ENCODE measurements at places on chromosomes 5 and 9.
A peak's percentile ranks its signal among the peaks of the same experiment; 100 is the strongest.

DNA sequence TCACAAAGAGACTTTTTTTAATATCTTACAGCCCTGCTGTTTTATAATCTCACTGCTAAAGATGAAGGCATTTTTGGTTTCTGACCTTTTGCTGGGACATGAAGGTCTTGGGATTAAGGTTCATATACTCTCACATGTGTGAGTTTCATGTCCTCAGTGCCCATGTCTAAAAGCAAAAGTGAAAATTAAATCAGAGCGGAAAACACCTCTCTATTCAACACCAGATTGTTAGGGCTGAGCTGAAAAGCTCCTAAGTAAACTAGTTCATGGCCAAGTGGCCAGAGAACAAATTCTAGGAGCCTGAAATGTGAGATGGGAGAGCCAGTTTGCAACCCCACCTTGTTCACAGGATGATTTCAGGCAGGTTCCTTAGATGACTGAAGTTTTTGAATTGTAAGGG is 110.9 kb downstream of the GRIA1 start:
- DNase-seq = no peak

GRCh38 chr9:136551401-136552116 is 5.7 kb upstream of the NOTCH1 start:
- peak; percentile 90 for DNase-seq

GRCh38 chr9:116464423-116464822 is 222.7 kb upstream of the TRIM32 start:
- DNase-seq = no peak

GRCh38 chr5:72328172-72328571 is 8.0 kb downstream of the PTCD2 start:
- DNase-seq = peak; percentile 15

- no peak for DNase-seq
Observed at GRCh38 chr5:127340606-127341005, 50.0 kb downstream of the MEGF10 start.

DNA sequence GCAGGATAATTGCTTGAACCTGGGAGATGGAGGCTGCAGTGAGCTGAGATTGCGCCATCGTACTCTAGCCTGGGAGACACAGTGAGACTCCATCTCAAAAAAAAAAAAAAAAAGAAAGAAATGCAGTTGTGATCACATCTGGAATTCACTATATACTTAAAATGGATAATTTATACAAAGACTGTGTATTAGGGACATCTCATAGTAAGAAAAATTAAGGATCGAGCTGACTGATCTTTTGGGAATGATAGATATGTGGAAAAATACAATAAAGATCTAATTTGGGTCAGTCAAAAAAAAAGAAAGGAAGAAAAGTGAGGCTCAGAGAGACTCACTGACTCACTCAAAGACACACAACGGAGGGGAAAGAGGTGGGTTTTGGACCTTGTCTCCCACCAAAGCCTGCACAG is 73.2 kb upstream of the STXBP1 start:
- DNase-seq = peak; percentile 83

- DNase-seq = peak; percentile 22
Observed at GRCh38 chr5:14102666-14103065, 40.5 kb upstream of the TRIO start.

DNA sequence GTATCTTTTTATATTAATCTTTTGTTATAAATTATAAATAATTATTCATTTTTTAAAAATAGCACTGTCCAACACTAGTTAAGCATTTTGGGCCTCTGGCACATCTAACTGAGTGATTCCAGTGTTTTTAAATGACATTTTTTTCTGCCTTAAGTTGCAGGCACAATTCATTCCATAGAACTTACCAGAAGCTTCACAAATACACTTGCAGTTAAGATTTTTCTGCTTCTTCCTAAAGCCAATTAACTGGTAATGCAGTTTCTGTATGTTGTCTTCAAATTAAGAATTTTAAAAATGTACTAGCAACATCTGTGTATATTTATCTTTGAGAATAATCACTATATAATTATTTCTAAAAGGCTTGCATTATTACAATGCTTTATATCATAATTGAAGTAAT is 11.2 kb upstream of the NFIB start:
- no peak for DNase-seq

GRCh38 chr5:118069452-118069851 is 918.9 kb downstream of the DTWD2 start:
- DNase-seq = no peak

DNA sequence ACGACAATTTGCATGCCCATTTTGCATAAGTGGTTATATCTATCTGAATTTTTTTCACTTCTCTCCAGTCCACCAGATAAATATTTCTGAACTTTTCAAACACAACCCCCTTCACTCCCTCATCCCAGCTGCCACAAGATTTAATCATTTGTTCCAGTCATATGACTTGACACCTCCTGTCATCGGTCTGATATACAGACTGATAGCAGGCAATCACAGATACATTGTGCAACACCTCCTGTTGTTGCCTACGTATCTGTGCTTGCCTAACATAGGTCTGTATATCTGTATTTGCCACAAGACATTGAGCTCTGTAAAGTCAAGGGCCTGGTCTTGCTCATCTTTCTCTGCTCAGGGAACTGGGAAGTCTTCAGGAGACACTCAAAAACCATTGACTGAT is 65.6 kb downstream of the GNA14 start:
- DNase-seq = no peak

DNA sequence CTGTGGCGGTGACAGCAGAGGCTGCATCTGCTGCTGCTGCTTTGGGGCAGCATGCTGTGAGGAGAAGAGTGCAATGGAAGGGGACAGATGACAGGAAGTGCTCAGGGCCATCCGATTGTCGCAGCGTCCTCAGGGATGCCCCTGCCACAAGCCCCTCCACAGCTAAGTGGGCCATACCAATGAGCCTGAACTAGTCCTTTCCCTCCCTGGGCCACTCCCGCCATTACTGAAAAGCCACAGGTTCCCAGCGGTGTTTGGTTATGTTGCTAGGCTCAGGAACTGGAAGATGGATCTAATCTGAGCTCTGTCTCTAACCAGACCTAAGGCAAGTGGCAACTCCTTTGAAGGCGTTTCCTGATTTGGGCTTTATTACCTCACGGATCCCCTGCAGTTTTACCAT is 109.2 kb downstream of the GAPVD1 start:
- DNase-seq = no peak

- DNase-seq = no peak
Observed at GRCh38 chr9:81519816-81520495, 169.4 kb downstream of the TLE1 start.

GRCh38 chr9:20369391-20369790 is 252.9 kb downstream of the MLLT3 start:
- DNase-seq = no peak

GRCh38 chr9:7509576-7510145 is 289.9 kb downstream of the DMAC1 start:
- DNase-seq = no peak

DNA sequence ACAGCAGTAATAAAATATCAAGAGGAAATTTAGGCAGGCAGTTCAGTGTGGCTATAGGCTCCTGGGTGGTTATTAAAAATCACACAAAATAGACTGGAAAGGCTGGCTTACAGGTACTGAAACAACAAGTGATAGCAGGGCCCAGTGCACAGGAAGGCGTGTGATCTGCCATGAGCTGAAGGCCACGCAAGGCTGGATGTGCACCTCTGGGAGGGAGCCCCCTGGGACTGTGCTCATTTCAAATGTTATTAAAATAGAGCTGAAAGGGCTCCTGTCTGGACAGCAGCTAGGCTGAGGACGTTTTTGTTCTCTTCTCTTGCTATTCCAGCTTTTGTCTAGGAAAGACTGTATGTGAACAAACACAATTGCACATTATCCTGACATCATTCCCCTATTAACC is 324.3 kb upstream of the RFX3 start:
- DNase-seq = no peak

GRCh38 chr9:78453450-78453849 is 156.5 kb downstream of the PSAT1 start:
- no peak for DNase-seq

- DNase-seq = peak; percentile 65
Observed at GRCh38 chr5:473551-474192, 30.7 kb downstream of the EXOC3 start.

DNA sequence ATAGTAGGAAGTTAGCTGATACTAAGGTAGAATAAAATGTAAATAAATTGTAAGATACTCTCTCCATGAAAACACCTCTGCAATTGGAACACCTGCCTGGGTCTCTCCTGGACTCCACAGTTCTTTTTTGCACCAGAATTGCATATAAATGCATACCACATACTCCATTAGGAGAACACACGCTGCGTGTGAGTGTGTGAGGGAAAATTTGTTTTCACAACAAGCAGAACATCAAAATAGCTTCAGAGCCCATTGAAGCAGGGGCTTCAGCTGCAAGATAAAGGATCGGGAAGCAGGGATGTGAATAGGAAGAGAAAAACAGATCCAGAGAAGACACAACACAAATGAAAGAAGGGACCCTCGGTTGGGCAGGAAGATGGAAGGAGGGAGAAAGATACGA is 389.8 kb upstream of the BRINP1 start:
- DNase-seq = no peak

GRCh38 chr5:73841641-73842040 is 215.6 kb downstream of the ARHGEF28 start:
- DNase-seq = no peak

DNA sequence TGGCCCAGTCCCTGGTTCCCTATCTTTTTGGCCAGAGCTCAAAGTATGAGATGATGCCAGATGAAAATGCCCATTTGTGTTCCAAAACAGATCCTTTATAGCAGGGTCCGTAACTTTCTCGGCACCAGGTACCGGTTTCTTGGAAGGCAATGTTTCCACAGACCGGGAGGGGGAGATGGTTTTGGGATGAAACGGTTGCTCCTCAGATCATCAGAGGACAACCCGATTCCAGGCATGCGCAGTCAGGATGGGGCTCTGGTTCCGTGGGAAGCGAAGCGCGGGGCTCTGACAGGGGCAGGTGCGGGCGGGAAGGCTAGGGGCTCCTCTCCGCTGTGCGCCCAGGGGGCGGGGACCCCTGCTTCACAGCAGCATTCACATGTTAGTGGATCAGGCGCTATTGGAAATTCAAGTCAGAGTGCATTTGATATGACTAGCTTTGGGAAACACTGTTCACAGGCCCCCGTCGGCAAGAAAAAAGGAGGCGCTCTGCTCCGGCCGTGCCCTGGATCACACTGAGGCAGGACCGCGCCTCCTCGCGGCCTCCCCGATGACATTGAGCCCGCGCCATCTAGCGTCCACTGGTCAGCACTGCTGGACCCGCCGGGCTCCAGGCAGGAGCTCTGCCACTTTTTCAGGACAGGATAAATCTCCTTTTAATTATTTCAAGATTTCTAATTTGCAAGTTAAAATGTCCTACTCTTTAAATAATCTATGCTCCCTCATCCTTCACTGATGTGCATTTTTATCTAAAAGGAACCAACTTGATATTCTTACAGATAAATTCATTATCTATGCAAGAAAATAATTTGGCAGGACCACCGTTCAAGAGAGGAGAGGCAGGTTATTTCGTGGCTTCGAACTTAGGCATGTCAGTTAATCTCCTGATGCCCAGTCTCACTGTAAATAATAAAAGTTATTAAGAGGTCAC is 190.0 kb downstream of the FANCC start:
- peak; percentile 96 for DNase-seq

GRCh38 chr9:106918825-106919509 is 56.0 kb downstream of the ZNF462 start:
- DNase-seq = no peak

GRCh38 chr9:77820293-77820954 is 172.3 kb upstream of the GNA14 start:
- DNase-seq = peak; percentile 46

DNA sequence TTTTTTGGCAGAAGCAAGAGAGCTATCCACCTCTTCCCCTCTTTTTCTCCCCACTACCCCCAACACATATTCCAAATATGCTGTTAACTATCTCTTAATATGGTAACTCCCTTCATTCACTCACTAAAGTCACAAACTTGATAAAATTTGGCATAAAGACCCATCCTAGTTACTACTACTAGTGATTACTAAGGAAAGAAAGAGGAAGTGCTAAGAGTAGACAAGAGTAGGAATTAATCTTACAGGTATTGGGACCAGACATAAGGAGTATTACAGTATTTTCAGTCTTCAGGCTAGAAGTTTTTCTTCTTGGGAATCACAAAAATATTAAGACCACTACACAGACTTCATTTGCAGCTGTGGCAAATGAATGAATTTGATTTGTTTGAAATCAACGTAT is 2.2 kb downstream of the ADAMTS6 start:
- DNase-seq = peak; percentile 15

DNA sequence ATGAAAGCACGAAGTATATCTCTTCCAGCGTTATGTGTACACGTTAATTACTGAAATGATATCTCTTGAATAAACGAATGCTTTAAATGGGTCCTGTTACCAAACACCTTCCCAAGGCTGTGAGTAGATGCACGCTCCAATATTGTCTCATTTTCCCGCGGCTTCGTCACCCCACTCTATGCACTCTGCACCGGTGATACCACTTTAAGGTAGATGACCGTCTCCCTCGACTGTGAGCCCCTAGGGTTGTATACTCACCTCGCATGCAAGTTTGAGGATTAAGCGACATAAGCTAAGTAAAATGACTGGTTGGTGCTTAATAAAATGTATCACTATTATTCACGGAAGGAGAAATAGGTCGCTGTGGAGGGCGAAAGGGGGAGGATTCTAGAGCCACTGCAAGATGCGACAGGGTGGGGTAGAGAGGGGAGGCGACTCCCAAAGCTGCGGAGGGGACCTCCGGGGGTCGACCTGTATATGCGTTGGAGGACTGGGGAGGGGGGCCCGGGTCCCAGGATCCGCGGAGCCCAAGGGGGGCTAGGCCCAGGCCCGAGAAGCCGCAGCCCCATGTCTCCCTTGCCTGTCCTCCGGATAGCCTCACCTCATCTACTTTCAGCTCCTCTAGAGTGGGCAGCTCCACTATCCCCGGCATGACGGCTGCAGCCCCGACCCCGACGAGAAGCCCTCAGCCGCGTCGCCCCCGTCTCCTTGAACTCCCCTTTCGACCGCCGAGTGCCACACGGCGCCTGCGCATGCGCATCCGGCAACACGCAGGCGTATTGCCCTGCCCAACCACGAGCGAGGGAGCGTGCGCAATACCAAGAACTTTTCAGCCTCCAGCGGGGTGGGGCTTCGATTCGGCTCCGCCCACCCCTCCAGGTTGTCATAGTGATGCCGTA is at the start of the genes MORN5 and NDUFA8:
Gene MORN5 (plus strand): TSS at position 883 of the 899 bp plus-strand sequence. CDS start 65 bp downstream, outside the sequence.
Gene NDUFA8 (minus strand): TSS at position 754 of the 899 bp plus-strand sequence. CDS start 102 bp downstream, at position 652.
- DNase-seq = peak; percentile 99

Data from adipocyte (in vitro differentiated cells).